ENCODE measurements at places on chromosomes 2 and 18. TPM values are rescaled to one million over a fixed set of nuclear protein-coding genes. Genes with fewer than 3 reads are reported as not detected.

HOXD10 gene
- total RNA-seq = not detected

CHRND gene
- total RNA-seq = not detected

BBS5 gene
- 6.7 TPM for total RNA-seq

RTP5 gene
- total RNA-seq = not detected

POTEJ gene
- not detected for total RNA-seq

C18orf54 gene
- total RNA-seq = 1.9 TPM

RAD51AP2 gene
- total RNA-seq = not detected

ACSL3 gene
- 31.5 TPM for total RNA-seq

SCYGR4 gene
- total RNA-seq = not detected

TUBA4B gene
- not detected for total RNA-seq

PTRHD1 gene
- 48.0 TPM for total RNA-seq

MSH2 gene
- 8.8 TPM for total RNA-seq

CCDC178 gene
- 0.83 TPM for total RNA-seq

AGBL5 gene
- 10.2 TPM for total RNA-seq

DSG1 gene
- total RNA-seq = not detected

C2orf80 gene
- not detected for total RNA-seq

TCF23 gene
- 0.10 TPM for total RNA-seq

EMILIN1 gene
- 661 TPM for total RNA-seq

CKAP2L gene
- total RNA-seq = 0.81 TPM

ERICH2 gene
- total RNA-seq = not detected

NT5DC4 gene
- not detected for total RNA-seq

NPPC gene
- not detected for total RNA-seq

UPP2 gene
- total RNA-seq = not detected

GCKR gene
- total RNA-seq = 0.44 TPM

SLC40A1 gene
- 19.7 TPM for total RNA-seq

FAM124B gene
- 0.39 TPM for total RNA-seq

PRKCE gene
- 5.9 TPM for total RNA-seq

TSPYL6 gene
- not detected for total RNA-seq

PFN4 gene
- total RNA-seq = not detected

EVA1A gene
- 19.0 TPM for total RNA-seq

FAP gene
- 21.8 TPM for total RNA-seq

TEKT4 gene
- not detected for total RNA-seq

MREG gene
- 3.5 TPM for total RNA-seq

NEUROD1 gene
- total RNA-seq = not detected

ESPNL gene
- 2.0 TPM for total RNA-seq

TTLL4 gene
- 15.7 TPM for total RNA-seq

PSME4 gene
- total RNA-seq = 18.3 TPM

DAW1 gene
- 2.8 TPM for total RNA-seq

CYBRD1 gene
- total RNA-seq = 319 TPM

OR6B2 gene
- not detected for total RNA-seq

ARHGAP28 gene
- total RNA-seq = 21.3 TPM

FOXD4L1 gene
- total RNA-seq = 0.15 TPM

CYS1 gene
- 2.1 TPM for total RNA-seq

COLEC11 gene
- total RNA-seq = 8.2 TPM

KCNG2 gene
- total RNA-seq = 0.49 TPM

CDC42EP3 gene
- 2.7 TPM for total RNA-seq

CD302 gene
- total RNA-seq = 56.9 TPM

CAVIN2 gene
- 15.7 TPM for total RNA-seq

TUBB8B gene
- total RNA-seq = not detected

ACAA2 gene
- total RNA-seq = 55.2 TPM

TDRD15 gene
- total RNA-seq = not detected

YPEL5 gene
- total RNA-seq = 67.6 TPM

MYL12B gene
- 208 TPM for total RNA-seq

ST6GAL2 gene
- 4.7 TPM for total RNA-seq

CPLX4 gene
- total RNA-seq = not detected

DTNA gene
- total RNA-seq = 10.8 TPM

ATP5MC3 gene
- total RNA-seq = 175 TPM

PDE11A gene
- total RNA-seq = not detected

SLC9A4 gene
- not detected for total RNA-seq
